ENCODE measurements at places on chromosomes 6 and 20.

GRCh38 chr6:163748036-163748435 lies 333.5 kb downstream of the QKI start:
- no peak for DNase-seq

DNA sequence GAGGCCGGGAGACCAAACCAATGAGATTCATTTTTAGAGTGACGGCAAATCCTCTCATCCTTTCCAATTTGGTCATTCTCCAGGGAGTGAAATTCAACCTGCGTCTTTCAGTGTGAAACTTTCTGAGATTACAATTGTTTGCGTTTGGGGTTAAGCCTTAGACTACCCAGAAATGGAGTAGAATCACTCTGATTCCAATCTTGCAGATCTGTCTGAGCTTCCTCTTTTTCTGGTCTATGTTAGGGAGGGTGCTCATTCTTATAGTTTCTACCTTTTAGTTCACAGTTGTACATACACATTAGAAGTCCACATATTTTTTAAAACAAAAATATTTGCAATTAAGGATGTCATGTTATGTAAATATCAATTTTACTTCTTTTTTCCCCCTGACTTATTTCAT lies 183.0 kb upstream of the PHACTR1 start:
- DNase-seq: no peak

DNA sequence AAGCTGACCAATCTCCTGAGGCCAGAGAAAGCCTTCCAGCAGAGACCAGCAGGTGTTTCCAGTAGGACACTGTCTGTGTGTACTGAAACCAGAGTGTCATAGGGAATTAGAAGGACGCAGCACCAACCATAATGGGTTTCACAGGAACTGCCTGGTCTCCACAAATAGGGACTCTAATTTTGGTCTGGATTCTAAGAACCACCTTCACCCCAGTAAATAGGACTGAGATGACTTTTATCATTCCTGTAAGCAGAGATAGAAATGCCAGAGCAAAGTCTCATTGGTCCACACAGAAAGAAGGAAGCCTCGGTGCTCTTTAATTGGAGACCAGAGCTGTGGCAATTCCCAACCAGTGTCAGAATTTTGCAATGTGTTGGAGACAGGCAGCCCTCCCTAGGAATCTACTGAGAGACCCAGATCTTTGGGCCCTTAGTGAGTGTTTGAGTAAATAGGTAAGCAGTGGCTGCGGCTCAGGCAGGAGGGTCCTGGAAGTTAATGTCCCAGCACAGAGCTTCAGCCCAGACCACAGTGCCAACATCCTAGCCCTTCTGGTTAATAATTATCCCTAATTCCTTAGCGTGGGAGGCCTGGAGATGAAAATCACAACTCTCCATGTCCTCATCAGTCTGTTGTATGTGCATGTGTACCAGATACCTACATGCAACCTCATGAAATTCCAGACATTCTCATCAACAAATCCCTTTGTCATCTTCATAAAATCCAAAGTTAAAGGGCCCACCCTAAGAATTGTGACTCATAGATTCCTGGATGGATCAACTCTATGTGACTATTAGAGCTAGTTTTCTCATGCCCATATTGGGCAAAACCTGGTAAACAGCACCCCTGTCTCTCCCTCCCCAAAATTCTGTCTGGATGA lies 81.2 kb downstream of the UNC5CL start:
- DNase-seq: no peak

DNA sequence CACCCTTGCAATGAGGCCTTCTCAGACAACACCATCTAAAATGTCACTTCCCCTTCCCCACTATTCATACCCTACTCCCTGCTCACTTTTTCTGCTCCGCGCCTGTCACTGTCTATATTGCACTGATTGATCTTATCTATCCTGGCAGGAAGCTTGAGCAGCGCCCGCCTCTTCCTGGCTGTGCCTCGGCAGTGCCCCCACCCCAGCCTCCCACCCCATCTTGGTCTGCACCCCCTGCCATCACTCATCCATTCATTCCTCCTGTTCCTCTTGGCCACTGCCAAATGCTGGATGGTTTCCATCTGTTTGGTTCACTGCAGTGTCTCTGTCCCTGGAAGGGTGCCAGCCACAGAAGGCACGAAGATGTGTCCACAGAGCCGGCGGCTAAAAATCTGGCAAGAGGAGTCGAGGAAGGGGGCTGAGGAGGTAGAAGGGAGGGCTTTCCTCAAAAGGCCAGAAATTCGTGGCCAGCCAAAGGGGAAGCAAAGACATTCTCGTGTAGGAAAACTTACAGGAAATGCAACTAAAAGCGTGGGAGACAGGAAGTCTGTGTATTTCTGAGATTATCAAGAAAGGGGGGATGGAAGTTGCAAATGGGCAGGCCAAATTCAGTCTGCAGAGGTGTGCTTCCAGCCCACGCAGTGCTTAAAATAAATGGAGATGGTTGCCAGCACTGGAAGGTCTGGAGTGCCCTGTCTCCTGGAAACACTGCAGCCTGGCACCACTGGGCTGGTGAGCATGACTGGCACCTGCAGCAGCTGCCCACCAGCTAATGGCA lies 27.6 kb downstream of the SYNJ2 start:
- DNase-seq: no peak
